ENCODE measurements at places on chromosomes 1 and 21. TPM values are rescaled to one million over a fixed set of nuclear protein-coding genes. Genes with fewer than 3 reads are reported as not detected.

The NBPF14 gene
- total RNA-seq: 11.7 TPM

The RUNX3 gene
- not detected for total RNA-seq

The CD84 gene
- total RNA-seq: not detected

The NBPF15 gene
- 23.9 TPM for total RNA-seq

The HHIPL2 gene
- not detected for total RNA-seq

The PGLYRP4 gene
- total RNA-seq: not detected

The ETV3L gene
- not detected for total RNA-seq

The ZCCHC17 gene
- 40.7 TPM for total RNA-seq

The APOBEC4 gene
- not detected for total RNA-seq

The SHISA4 gene
- 14.3 TPM for total RNA-seq

The FCAMR gene
- total RNA-seq: not detected

The CLEC20A gene
- total RNA-seq: not detected

The CRNN gene
- not detected for total RNA-seq

The FASLG gene
- not detected for total RNA-seq

The LCE2A gene
- total RNA-seq: not detected

The UBE2U gene
- total RNA-seq: 0.11 TPM

The OR6N1 gene
- total RNA-seq: not detected

The EPHA2 gene
- total RNA-seq: 21.6 TPM

Data from cardiac muscle cell (in vitro differentiated cells and primary cell).